ENCODE measurements at places on chromosomes 4 and X. TPM values are rescaled to one million over a fixed set of nuclear protein-coding genes. Genes with fewer than 3 reads are reported as not detected.

The ZNF157 gene
- under 0.01 TPM for total RNA-seq

The HSFX1 gene
- total RNA-seq, result 0.59 TPM

The TLR6 gene
- total RNA-seq, result 7.4 TPM

The TASL gene
- total RNA-seq, result not detected

The OTC gene
- total RNA-seq, result not detected

The SLIT2 gene
- 35.9 TPM for total RNA-seq

The SUPT20HL2 gene
- not detected for total RNA-seq

The TNMD gene
- total RNA-seq, result not detected

The CXCL1 gene
- total RNA-seq, result 4.7 TPM

- H3K27me3 ChIP-seq, result peaks cover 3% of the 10 kb centered on the region
- H3K27ac ChIP-seq, result no peak overlapping the region
- no peaks in the 10 kb centered on the region for H3K36me3 ChIP-seq
- H3K4me3 ChIP-seq, result no peak overlapping the region
- H3K4me1 ChIP-seq, result no peaks in the 10 kb centered on the region
Observed at GRCh38 chr4:1592709-1593417, 91.2 kb downstream of the FAM53A start.

DNA sequence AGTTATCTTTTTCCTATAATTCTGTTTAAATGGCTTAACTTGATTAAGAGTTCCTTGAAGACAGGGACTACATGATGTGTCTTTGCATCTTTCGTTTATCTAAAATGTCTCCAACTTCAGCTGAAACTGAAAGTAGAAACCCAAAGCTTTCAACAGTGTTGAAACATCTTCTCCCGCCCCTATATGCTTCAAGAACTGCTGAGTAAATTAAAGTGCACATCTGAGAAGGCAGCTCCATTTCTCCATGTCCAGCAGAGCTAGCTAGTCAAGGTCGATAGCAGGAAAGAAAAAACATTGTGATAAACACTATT, 185.7 kb upstream of the TBL1X start:
- H3K4me3 ChIP-seq, result peak overlapping the region; percentile 60
- no peak for DNase-seq
- no peaks in the 10 kb centered on the region for H3K36me3 ChIP-seq

- peak overlapping the region; percentile 52 for H3K27ac ChIP-seq
- H3K27me3 ChIP-seq, result no peaks in the 10 kb centered on the region
- DNase-seq, result peak; percentile 51
Observed at GRCh38 chr4:165308166-165308565, 19.3 kb upstream of the MSMO1 start.

GRCh38 chr4:41364876-41365275, 108.1 kb downstream of the UCHL1 start:
- H3K27me3 ChIP-seq, result peaks cover 18% of the 10 kb centered on the region
- no peak for DNase-seq
- no peaks in the 10 kb centered on the region for H3K4me1 ChIP-seq
- no peak overlapping the region for H3K27ac ChIP-seq

GRCh38 chr4:139734875-139735380, 69.3 kb downstream of the MGST2 start:
- DNase-seq, result peak; percentile 96
- peak overlapping the region; percentile 34 for H3K27ac ChIP-seq
- H3K4me1 ChIP-seq, result peaks cover 15% of the 10 kb centered on the region
- peaks cover 42% of the 10 kb centered on the region for H3K27me3 ChIP-seq
- no peaks in the 10 kb centered on the region for H3K36me3 ChIP-seq

GRCh38 chrX:78540171-78540570, 119.0 kb downstream of the RTL3 start:
- DNase-seq, result no peak
- no peaks in the 10 kb centered on the region for H3K27me3 ChIP-seq
- no peaks in the 10 kb centered on the region for H3K36me3 ChIP-seq
- no peak overlapping the region for H3K4me3 ChIP-seq

- no peaks in the 10 kb centered on the region for H3K36me3 ChIP-seq
- H3K27me3 ChIP-seq, result no peaks in the 10 kb centered on the region
- H3K4me1 ChIP-seq, result peaks cover 4% of the 10 kb centered on the region
Observed at GRCh38 chrX:123184866-123185276, 793 bp downstream of the GRIA3 start.

DNA sequence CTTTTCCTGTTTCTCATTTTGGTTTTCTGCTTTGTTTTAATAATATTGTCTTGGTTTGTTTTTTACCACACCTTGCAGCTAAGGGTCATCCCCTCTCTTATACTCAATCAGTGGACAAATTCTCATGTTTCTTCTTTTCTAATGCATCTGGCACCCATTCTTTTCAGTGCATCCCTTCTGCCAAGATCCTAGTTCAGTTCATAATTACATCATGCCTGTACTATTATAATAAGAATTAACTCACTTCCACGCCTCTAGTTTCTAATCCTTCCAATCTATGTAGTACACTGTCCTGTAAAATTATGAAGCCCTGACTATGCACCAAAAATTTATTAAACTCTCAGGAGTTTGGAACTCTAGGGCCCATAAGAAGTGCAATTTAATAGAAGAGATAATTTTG, 126.1 kb downstream of the FAT4 start:
- H3K36me3 ChIP-seq, result no peaks in the 10 kb centered on the region
- H3K27me3 ChIP-seq, result no peaks in the 10 kb centered on the region
- H3K4me3 ChIP-seq, result no peak overlapping the region
- no peak overlapping the region for H3K27ac ChIP-seq
- no peaks in the 10 kb centered on the region for H3K4me1 ChIP-seq

DNA sequence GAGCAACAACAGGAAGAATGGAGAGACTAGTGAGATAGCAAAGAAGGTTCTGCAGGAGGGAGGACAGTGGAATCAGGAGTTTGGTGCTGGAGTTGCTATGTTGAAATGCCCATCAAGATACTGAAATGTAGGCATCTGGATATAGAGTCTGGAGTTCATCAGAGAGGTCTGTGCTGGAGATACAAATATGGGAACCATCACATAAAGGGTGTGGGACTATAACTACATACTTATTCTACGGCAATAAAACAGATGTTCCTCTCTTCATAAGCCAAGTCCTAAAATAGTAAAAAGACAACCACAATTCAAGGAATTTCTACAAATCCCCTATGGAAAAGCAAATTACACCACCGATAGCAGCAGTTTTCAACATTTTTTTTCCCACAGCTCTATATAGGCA, 1.6 kb downstream of the MED14 start:
- peak overlapping the region; percentile 91 for H3K4me3 ChIP-seq
- peaks cover 9% of the 10 kb centered on the region for H3K4me1 ChIP-seq
- no peak overlapping the region for H3K27ac ChIP-seq
- peak; percentile 63 for DNase-seq

DNA sequence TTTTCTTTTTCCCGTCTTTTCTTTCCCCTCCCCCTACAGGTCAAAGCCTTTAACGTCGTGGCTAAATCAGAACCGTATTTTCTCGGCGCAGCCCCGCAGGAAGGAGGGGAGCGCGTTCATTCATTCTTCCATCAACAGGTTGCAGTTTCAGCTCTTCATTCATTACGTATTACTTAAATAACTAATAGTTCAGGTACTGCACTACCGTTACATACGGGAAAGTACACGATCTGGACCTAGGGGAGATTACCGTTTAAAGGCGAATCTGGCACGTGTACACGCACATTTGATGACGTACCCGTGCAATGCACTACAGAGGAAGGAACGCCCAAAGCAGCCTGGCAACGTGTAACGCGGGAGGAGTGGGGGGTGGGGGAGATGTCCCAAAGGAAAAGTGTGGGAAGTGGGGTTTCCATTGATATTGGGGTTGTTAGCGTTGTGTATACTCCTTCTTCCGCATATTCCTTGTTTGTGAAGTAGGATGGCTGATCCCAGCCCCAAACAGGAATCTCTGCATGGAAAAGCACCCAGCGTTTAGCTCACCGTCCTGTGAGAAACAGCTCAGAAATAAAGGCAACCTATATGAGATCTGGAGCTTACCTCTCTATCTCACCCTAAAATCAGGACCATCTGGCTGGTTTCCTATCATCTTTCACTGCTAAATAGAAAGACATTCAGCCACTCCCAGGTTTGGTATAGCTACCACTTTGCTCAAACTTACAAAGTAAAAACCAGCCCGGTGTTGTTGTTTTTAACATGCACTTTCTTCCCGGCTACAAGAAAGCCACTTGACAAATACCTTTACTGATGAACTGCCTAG, 585 bp upstream of the SEC24D start:
- peak overlapping the region; percentile 99 for H3K27ac ChIP-seq
- no peaks in the 10 kb centered on the region for H3K27me3 ChIP-seq
- H3K36me3 ChIP-seq, result peaks cover 24% of the 10 kb centered on the region
- H3K4me1 ChIP-seq, result peaks cover 36% of the 10 kb centered on the region
- H3K4me3 ChIP-seq, result peak overlapping the region; percentile 94

GRCh38 chr4:173357939-173358338, 12.8 kb upstream of the SAP30 start:
- no peaks in the 10 kb centered on the region for H3K4me1 ChIP-seq
- no peaks in the 10 kb centered on the region for H3K27me3 ChIP-seq
- H3K36me3 ChIP-seq, result no peaks in the 10 kb centered on the region
- no peak for DNase-seq
- H3K4me3 ChIP-seq, result no peak overlapping the region

- no peaks in the 10 kb centered on the region for H3K27me3 ChIP-seq
- H3K4me3 ChIP-seq, result no peak overlapping the region
- no peaks in the 10 kb centered on the region for H3K4me1 ChIP-seq
- DNase-seq, result no peak
- no peak overlapping the region for H3K27ac ChIP-seq
Observed at GRCh38 chr4:41318839-41319530, 62.3 kb downstream of the UCHL1 start.

DNA sequence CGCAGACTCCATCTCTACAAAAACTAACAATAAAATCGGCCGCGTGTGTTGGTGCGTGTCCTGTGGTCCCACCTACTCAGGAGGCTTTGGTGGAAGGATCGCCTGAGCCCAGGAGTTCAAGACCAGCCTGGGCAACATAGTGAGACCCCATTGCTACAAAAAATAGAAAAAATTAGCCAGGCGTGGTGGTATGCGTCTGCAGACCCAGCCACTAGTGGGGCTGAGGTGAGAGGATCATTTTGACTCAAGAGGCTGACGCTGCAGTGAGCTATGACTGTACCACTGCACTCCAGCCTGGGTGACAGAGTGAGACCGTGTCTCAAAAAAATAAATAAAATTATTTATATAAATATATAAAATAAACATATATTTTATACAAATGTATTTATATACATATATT, 22.3 kb downstream of the ASMTL start:
- H3K36me3 ChIP-seq, result peaks cover 21% of the 10 kb centered on the region
- H3K27me3 ChIP-seq, result no peaks in the 10 kb centered on the region
- no peak for DNase-seq
- H3K4me1 ChIP-seq, result no peaks in the 10 kb centered on the region
- no peak overlapping the region for H3K4me3 ChIP-seq
- no peak overlapping the region for H3K27ac ChIP-seq

DNA sequence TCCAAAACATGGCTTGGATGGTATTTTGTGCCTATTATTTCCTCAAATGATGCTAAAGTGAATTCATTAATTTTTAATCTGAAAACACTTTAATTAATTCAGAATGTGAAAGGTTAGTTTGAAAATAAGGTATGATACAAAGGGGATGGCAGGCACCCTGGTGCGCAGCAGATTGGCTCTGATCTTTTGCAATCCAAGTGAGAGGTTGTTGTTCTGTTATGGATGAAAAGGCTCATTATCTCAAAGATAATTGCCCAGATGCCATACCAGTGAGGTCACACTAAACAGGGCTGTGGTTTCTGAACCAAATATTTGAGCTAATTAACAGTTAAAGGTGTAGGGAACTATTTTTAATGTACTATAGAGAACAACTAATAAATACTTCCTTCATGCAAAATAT, 504.9 kb downstream of the RAPGEF2 start:
- H3K4me1 ChIP-seq, result no peaks in the 10 kb centered on the region
- H3K27ac ChIP-seq, result no peak overlapping the region
- no peak overlapping the region for H3K4me3 ChIP-seq
- no peaks in the 10 kb centered on the region for H3K36me3 ChIP-seq
- no peak for DNase-seq
- H3K27me3 ChIP-seq, result no peaks in the 10 kb centered on the region

GRCh38 chrX:71885099-71885498, 25.5 kb upstream of the NHSL2 start:
- no peak overlapping the region for H3K4me3 ChIP-seq
- no peak for DNase-seq
- H3K36me3 ChIP-seq, result no peaks in the 10 kb centered on the region
- no peaks in the 10 kb centered on the region for H3K4me1 ChIP-seq

DNA sequence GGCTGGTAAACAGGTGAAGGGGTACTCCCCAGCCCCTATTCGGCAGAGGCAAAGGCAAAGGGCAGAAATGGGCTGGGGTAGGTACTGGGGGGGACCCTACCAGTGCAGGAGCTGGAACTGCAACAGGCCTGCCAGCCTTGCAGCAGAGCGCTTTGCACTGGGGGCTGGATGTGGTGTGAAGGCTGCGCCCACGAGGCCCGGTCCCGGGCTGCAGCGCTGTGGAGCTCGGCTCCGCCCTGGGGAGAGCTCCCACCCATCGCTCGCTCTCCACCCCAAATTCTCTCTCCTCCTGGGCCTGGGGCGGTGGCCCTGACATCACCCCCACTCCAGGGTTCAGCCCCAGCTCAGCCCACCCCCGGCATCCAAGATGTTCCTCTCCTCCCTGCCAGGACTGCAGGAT, 24.2 kb downstream of the IQSEC2 start:
- H3K27ac ChIP-seq, result no peak overlapping the region
- no peaks in the 10 kb centered on the region for H3K4me1 ChIP-seq
- H3K4me3 ChIP-seq, result no peak overlapping the region
- peaks cover 18% of the 10 kb centered on the region for H3K27me3 ChIP-seq
- DNase-seq, result no peak

DNA sequence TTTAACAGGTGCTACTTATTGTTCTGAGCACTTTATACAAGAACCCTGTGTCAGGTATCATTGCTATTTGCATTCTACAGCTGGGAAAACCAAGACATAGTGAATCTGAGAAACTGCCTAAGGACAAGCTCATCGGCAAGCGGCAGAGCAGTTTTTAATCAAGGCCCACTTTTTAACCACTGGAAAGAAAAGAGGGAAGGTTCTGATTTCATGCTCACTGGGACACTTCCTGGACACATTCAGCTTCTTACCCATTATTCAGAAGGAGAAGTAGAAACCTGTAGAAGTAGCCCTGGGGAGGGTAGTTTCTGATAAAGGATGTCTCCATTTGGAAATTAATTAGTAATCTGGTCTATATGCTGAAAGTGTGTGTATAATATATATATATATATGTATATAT, 2.5 kb upstream of the LNX1 start:
- no peaks in the 10 kb centered on the region for H3K27me3 ChIP-seq
- no peak for DNase-seq
- no peak overlapping the region for H3K4me3 ChIP-seq
- H3K27ac ChIP-seq, result no peak overlapping the region

GRCh38 chr4:42816880-42817400, 75.6 kb upstream of the GRXCR1 start:
- no peaks in the 10 kb centered on the region for H3K4me1 ChIP-seq
- no peak overlapping the region for H3K4me3 ChIP-seq
- no peak for DNase-seq
- H3K27me3 ChIP-seq, result no peaks in the 10 kb centered on the region
- H3K27ac ChIP-seq, result no peak overlapping the region

- H3K27ac ChIP-seq, result no peak overlapping the region
- no peak overlapping the region for H3K4me3 ChIP-seq
- no peaks in the 10 kb centered on the region for H3K4me1 ChIP-seq
- no peaks in the 10 kb centered on the region for H3K36me3 ChIP-seq
Observed at GRCh38 chr4:138409670-138410069, 167.5 kb upstream of the SLC7A11 start.

Measured in osteoblast (primary cell).